Stomach (tissue), 19 donors: ENCODE measurements at places on chromosomes 4 and X. TPM values are rescaled to one million over a fixed set of nuclear protein-coding genes. Genes with fewer than 3 reads are reported as not detected.

Gene CORIN
- total RNA-seq, result not detected

Gene CACNA1F
- total RNA-seq, result 0.89 TPM

Gene ZXDA
- 9.9 TPM for total RNA-seq

Gene CTAG1A
- total RNA-seq, result not detected

Gene TECRL
- total RNA-seq, result not detected

Gene CFAP99
- not detected for total RNA-seq

Gene FAM9A
- total RNA-seq, result not detected

Gene COL25A1
- 4.1 TPM for total RNA-seq

Gene ANXA10
- 194 TPM for total RNA-seq

DNA sequence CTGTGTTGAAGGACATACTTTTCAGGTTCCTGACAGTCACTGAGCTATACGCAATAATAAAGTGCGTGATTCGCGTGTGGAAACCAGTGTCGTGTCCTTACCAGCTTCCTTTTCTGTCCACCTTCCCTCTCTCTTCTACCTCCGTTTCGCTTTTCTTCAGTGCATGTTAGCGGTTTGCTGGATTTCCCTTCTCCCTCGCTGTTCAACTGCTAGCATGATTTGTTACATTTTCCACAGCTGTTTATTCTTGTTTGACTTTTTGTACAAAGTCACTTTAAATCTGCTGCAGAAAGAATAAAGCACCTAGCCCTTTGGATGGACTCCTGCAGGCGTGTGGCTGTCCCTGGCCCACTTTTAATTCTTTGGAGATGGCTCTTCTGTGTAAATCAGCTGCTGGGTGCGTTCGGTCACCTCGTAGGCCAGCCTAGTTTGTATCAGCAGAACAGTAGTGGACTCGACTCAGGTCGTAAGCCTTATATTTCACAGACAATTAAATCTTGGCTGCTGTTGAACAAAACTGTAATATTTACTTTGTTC lies 8.9 kb upstream of the HAND2 start:
- peak; percentile 40 for DNase-seq

GRCh38 chr4:25694466-25694865 lies 38.8 kb downstream of the SLC34A2 start:
- DNase-seq, result no peak

GRCh38 chrX:43560247-43560946 lies 95.7 kb upstream of the MAOA start:
- DNase-seq, result no peak

- no peak for DNase-seq
These were observed 21.1 kb downstream of the HS3ST1 start for GRCh38 chr4:11407551-11407950.

DNA sequence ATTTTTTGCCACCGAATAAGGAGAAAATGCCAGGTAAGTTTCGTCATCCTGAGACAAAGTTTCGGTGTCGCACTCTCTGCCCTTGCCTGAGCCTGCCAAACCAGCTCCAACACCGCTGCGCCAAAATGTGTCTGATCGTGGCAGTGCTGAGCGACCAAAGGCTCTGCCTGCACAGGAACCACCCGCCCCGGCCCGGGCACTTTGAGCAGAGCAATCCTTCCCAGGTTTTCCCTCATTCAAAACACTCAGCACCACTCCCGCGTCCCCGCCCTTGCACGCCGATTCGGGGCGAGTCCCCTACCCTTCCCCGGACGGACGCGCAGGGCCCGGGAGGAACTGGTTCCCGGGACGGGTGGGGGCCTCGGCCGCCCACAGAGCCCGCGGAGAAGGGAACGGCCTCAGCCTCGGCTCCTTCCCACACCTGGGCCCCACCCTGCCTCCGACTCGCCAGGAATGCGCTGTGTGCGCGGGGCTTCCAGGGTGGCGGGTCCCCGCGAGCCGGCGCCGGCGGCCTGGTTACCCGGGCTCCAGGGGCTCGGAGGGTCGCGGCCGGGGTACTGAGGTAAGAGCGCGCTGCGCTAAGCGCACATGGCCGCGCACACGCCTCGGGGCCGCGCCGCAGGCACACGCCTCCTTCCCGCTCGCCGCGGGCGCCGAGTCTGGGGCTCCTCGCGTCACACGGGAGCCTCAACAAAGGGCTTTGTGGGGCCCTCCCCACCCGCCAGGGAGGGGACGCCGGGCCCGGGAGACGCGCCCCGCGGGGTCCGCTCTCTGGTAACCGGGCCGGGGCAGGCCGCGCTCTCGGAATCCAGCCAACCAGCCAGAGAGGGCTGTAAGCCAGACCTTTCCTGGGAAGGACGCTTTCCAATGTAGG lies at the start of gene C4orf36:
TSS of gene C4orf36 (minus strand) at position 661 of the 874 bp plus-strand sequence. CDS start 902 bp downstream, outside the sequence.
- DNase-seq, result peak; percentile 79

- DNase-seq, result no peak
These were observed 33.5 kb downstream of the RS1 start for GRCh38 chrX:18638398-18638797.

GRCh38 chrX:46912603-46913491 lies 626 bp downstream of the JADE3 start:
- peak; percentile 78 for DNase-seq

DNA sequence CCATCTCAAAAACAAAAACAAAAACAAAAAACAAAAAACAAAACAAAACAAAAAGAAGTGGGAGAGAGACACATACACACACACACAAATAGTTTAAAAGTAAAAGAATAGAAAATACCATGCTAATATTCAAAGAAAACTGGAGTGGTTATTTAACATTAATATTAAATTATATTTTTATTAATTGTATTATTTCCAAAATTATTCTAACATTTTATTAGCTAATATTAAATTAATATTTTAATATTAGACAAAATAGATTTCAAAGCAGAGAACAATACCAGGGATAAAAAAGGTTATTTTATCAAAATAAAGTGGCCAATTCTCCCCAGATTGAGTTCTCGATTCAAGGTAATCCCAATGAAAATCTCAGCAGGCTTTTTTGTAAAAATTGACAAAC lies 90.9 kb downstream of the NAT8L start:
- no peak for DNase-seq

DNA sequence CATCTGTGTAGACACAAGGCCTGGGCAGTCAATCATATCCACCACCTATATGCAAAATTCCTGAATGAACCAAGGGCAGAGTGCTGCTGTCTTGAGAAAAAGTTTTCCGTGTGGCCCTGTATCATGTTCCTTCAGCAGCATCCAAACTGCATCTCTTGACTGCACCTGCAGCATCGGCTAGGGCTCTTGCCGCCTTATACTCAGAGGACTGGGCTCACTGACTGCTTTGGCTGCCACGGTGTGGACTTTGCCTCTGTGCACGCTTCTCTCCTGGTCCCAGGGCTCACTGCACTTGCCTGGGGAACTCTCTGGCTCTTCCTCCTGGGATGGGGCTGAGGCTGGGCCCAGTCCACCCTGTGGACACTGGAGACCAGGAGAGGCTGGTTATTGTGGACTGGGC lies 39.5 kb upstream of the STS start:
- no peak for DNase-seq

GRCh38 chr4:1172228-1172851 lies at the start of gene SPON2:
Gene SPON2, minus strand, starts transcription at chr4:1172583.
- no peak for DNase-seq

GRCh38 chrX:77450415-77450814 lies 3.2 kb downstream of the FGF16 start:
- DNase-seq, result no peak

DNA sequence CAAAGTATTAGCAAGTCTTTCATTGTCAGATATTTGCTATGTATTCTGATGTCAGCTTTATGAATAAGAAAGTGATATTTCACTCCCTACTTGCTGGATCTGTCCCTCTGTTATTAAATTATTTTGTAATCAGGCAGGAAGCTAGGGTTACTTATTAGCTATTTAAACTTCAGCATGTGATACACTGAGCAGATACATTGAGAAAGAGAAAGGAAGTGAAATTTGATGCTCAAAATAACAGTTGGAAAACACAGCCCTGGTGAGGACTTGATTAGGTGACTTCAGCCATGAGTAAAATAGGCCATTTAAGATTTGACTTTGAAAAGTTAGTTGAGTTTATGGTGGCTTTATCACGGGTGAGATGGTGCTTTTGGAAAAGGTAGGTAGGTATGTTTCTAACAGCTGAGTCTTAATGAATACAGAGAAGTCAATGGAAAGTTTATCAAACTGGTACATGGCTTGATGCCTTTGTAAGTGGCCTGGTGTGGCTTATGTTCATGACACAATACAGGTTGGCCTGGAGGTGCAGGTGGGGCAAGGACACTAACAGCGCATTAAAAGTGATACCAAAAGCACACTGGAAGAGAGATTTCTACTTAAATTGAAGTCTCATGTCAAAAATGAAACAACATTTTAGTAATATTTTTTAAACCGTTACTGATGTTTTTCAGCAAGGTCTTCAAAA lies 321.2 kb upstream of the SPOCK3 start:
- peak; percentile 3 for DNase-seq

GRCh38 chr4:15130441-15130840 lies 128.2 kb downstream of the CPEB2 start:
- DNase-seq, result no peak

- DNase-seq, result no peak
These were observed 583.5 kb upstream of the FAT1 start for GRCh38 chr4:187307131-187307530.

DNA sequence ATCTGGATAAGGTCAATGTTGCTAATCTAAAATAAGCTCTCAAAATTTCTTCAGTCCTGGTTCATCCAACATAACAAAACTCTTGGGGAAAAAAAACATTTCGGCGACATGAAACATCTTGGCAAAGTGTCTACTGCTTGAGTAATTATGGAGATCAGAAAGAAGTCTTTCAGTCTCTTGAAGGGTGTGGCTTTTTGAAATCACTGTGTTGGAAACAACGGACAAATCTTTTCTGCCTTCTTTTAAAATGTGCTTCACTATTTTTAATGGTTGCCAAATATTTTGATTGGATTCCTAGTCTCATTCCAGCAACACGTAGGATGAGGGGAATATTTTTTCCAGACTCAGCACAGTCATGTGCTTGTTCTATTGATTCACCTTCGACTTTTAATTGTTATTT lies 138.6 kb downstream of the KLHL8 start:
- no peak for DNase-seq

DNA sequence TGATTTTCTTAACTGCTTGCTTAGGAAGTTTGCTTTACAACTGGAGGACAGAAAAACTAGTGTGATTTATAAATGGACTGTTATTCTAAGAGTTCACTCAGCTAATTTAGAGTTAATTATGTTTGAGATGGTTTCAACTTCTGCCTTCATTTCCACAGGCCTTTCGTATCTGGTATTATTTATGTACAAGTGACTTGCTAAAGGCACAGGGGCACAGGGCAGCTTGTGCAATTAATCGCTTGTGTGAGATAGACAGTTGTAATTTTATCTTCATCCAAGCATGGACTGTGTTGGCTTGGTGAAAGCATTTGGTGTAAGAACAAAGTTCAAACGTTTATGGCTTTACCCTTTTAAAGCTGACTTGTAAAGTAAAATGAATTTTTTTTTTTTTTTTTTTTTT lies 38.3 kb downstream of the GPAT3 start:
- DNase-seq, result no peak

- no peak for DNase-seq
These were observed 248.2 kb downstream of the PARM1 start for GRCh38 chr4:75180790-75181776.

- peak; percentile 53 for DNase-seq
These were observed 61.1 kb downstream of the FBXO8 start for GRCh38 chr4:174222266-174222872.

GRCh38 chrX:24859211-24859841 lies 156.4 kb downstream of the ARX start:
- DNase-seq, result no peak

GRCh38 chr4:70181864-70182263 lies 13.7 kb upstream of the ODAM start:
- no peak for DNase-seq

GRCh38 chrX:82362990-82363389 lies 1145.1 kb upstream of the POU3F4 start:
- DNase-seq, result no peak

DNA sequence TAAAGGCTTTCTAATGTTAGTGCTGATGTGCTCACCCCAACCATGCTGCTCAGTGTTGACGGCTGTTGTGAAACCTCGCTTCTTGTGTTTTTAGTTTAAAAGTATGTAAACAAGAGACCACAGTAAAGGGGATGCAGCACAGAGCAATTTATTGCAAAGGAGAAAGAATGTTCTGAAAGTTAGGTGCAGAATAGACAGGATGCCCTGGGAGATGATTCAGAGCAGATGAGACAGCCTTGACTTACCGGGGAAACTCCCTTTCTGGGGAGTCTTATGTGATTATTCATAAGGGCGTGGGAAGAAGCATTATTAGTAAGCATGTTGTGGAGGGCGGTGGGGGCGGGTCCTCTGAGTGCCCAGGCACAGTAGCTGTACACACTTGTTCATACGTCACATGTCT lies 47.7 kb downstream of the EVC start:
- no peak for DNase-seq

DNA sequence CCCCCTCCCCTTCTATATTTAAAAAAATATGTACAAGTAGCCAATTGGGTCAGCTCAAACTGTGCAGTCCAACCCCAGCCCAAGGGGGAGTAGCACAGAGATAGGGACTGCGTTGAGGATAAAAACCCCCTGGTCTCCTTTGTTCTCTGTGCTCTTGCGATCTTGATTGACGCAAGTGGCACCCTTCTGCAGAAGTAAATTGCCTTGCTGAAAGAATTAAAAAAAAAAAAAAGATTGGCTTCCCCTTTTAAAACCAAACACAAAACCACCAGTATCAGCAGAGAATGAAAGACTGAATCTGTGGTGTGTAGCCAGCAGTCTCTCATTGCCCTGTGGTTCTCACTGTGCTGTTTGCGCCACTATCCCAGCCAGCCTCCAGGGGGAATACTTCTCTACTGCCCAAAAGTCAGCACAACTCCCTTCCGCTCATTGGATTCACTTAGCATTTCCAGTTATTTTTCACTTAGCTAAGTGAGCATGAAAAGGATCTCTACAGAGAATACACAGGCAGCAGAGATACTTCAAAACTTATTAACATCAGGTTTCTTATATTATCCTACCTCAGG lies 29.7 kb downstream of the MANBA start:
- DNase-seq, result no peak

- DNase-seq, result no peak
These were observed 73.5 kb downstream of the PRSS12 start for GRCh38 chr4:118279328-118279727.

- DNase-seq, result no peak
These were observed 5.2 kb upstream of the RADX start for GRCh38 chrX:106606571-106606970.

GRCh38 chr4:108060164-108060563 lies 70.5 kb downstream of the HADH start:
- no peak for DNase-seq

GRCh38 chr4:93897559-93897958 lies 69.0 kb downstream of the ATOH1 start:
- no peak for DNase-seq
